ENCODE measurements at places on chromosomes 3 and 15.

GRCh38 chr3:48991851-48992545 lies 2.0 kb downstream of the P4HTM start:
- DNase-seq: no peak

DNA sequence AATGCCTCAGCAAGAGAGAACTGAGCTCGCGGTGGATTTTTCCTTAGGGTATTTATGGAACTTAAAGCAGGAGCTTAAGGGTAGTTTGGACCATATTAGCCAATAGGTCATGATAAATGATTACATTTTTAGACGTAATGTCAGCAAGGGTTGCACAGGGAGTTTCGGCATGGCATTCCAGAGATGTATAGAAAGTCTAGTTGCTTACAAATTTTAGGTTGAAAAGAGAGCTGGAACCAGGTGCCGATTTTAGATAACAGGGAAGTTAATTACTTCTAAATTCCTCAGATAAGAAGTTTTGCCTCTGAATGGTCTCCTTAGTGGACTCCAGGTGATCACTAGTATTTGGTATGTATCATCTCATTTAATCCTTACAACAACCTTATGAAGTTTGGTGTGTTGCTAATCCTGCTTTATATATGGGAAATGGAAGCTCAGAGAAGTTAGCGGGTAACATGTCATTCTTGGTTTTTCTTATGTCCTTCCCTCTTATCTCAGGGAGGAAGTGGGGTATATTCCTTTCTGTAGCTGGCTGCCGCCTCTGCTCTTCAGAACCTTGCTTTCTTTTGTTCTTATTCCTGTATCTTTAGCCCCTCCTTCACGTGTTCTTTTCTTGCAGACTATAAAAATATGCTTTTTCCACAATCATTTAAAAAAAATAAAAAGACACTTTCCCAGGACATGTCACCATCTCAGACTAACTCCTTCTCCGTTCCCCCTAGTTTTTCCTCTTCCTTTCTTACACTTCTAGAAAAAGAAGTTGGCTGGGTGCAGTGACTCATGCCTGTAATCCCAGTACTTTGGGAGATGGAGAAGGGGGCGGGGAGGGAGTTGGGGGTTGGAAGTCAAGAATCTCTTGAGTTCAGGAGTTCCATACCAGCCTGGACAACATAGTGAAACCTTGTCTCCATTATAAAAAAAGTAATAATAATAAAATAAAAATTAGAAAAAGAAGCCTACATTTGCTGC lies 25.7 kb downstream of the IQGAP1 start:
- no peak for DNase-seq

GRCh38 chr3:125403789-125404188 lies 28.7 kb upstream of the ZNF148 start:
- no peak for DNase-seq

DNA sequence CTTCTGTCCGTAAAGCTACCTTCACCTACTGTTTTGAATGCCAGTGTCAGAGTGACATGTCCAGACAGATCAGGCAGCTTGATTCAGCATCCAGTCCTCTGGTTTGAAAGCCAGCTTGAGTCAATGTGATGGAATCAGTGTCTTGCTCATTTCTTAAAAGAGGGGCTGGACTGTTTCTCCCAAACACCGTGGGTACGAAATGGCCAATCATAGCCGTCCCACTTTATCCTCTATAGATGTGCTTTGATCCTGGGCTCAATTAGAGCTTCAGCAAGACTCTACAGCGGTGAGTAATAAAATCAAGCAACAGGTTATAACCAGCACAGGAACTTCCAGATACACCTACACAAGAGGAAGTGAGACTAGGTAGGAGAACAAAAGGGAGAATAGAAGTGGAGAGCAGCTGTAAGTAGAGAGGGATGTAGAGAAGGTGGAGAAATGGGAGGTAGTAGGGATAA lies 17.0 kb upstream of the OR5K1 start:
- no peak for DNase-seq

DNA sequence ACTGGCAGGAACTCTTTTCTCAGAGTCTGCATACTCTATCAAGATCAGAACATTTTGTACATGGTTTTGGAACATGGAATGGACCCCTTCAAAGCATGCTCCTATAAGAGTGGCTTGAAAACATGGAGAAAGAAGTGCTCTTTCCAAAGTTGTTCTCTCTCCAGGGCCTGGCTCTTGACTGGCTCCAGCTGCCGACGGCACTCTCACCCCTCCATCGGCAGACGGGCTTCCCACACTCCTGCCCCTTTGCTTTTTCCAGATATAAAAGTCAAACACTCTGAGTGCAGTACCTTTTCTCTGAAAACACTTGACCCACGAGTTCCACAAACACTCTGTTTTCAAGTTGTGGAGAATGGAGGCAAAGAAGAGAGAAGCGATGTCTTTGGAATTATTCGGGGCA lies 72.5 kb upstream of the ONECUT1 start:
- DNase-seq: no peak

GRCh38 chr3:141370065-141370533 lies 1.8 kb downstream of the ZBTB38 start:
- DNase-seq: no peak

DNA sequence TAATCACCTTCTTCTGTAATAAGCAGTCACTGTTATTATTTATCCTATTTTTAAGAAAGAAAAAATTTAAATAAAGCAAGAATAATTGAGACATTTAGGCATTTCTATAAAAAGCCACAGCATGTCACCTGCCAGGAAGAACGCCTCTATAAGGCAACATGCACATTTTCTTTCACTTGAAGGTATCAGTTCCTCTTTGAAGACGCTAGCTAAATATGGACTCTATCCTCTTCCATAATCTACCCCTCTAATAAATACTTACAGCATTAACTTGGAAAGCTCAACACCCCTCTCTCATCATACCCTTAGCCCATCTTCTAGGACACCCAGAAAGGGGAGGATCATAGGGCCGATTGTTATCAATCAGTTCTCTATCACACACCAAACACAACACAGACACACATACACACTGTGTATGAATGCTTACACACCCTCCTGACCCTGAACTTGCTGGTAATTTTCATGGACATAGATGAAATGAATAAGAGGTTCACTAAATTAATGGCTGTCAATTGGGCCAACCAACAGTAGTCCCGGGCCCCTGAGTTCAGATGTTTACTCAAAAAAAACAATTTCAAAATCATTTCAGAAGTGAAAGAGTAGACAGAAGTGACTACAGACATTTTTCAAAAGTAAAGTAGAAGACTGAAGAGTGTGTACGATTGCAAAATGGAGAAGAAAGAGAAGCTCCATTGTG lies 102.5 kb downstream of the ZMAT3 start:
- no peak for DNase-seq

DNA sequence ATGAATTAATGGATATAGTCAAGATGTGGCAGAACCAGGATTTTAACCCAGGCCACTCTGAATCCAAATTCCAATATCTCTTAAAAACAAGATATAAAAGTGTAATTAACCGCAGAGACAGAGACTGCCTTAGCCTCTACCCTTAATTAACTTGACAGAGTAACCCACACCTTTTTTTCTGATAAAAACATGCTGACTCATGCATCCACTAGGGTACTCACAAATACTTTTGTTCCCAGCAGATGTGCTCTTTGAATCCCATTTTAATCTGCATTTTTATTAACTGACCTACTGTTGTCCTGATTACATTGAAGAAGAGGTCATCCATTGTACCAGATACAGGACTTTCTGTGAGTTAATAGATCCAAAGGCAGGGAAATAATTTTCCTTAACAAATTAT lies 278.3 kb downstream of the CHL1 start:
- DNase-seq: no peak

GRCh38 chr15:48688493-48688892 lies 43.0 kb upstream of the FBN1 start:
- DNase-seq: no peak

- DNase-seq: no peak
Observed at GRCh38 chr15:81386947-81387346, 12.9 kb upstream of the TMC3 start.

- DNase-seq: no peak
Observed at GRCh38 chr15:77825546-77825945, 192.8 kb upstream of the LINGO1 start.

DNA sequence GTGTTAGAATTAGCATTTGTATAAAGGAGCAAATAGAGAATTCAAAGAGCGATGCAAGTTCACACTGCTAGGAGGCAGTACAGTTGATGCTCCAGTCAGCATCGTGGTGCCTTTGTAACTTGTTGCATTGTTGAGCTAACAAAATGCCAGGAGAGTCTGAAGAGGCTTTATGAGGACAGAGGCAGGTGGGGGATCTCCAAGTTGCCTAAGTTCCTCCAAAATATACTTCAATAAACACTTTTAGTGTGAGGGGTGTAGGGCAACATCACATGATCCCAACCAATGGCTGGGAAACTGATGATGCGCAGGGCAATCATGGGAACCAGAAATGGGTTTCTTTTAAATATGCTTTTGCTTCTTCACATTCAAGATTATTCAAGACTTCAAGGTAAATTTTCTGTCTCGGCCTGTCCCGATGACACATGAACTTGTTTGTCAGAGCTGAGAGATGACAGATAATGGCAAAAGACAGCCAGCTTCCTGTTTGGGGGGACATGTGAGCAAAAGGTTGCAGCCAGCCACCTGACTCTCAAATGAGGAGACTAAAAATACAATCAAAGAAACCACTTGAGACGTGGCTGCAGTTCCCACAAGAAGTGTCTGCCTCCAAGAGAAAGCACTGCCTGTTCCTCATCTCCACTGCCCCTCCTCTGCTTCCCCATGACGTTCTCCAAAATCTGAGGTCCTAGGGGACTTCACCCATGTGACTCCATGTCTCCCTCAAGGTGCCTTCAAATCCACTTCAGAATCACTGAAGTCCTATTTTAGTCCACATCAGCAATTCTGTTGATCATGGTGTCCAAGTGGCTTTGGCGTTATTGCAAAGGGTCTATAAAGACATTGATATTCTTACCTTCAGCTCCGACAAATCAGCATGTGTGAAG lies 39.3 kb downstream of the KLHL6 start:
- DNase-seq: no peak

DNA sequence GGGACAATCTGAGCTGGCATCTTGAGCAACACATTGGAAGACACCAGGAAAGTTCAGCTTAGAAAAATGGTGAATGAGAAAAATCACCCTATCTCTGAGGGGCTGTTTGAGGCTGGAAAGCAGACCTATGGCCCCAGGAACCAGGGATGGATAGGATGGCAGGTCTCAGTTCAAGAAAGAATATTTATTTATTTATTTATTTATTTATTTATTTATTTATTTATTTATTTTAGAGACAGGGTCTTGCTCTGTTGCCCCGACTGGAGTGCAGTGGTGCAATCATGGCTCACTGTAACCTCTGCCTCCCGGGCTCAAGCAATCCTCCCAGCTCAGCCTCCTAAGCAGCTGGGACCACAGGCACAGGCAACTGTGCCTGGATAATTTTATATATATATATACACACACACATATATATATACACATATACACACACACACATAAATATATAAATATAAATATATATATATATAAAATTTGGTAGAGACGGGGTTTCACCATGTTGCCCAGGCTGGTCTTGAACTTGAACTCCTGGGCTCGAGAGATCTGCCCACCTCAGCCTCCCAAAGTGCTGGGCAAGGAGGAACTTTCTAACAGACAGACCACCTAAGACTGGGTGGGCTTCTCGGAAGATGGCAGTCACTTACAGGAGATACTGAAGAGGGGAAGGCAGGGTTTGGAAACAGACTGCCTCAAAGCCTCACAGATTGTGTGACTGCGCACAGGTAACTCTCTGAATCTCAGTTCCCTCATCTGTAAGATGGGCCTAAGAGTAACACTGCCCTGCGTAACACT lies 29.7 kb downstream of the CCDC13 start:
- DNase-seq: no peak

DNA sequence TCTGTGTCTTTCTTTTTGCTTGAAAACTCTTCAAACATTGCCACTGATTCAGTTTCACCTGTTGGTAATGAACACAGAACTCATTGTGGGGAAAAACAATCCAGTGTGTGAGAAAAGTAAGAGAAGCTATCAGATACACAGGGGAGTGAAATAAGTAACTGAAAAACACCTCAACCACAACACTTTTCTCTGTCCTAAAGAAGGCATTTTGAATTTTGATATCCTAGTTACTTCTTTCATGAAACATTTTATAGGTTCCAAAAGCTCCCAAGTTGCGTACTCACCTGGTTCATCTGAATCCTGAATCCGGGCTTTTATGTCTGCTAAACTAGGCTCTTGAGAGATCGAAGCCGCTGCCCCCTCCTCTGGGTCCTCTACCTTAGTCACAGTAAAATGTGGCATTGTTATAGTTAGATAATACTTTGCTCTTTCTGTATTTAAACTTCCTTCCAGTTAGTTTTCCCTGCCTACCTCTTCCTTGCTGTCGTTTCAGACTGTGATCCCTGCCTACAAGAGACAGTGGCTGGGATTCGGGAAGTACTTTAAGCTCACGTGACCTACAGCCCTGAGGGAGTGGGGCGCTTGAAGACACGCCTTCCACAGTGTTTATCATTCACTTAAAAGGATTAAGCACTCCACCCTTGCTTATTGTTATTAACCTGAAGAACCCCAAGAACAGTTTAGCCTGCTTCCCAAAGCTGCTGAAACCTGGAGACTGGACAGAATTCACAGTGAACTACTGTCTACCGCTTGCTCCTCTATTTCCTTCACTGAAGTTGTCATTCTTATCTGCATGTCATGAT lies 19.1 kb downstream of the SLC12A6 start:
- DNase-seq: no peak

- no peak for DNase-seq
Observed at GRCh38 chr3:16063603-16064002, 110.9 kb upstream of the GALNT15 start.

- DNase-seq: peak; percentile 69
Observed at GRCh38 chr3:143973259-143974021, 1.8 kb downstream of the DIPK2A start.

GRCh38 chr15:92719021-92719420 lies 63.4 kb upstream of the FAM174B start:
- no peak for DNase-seq

- DNase-seq: no peak
Observed at GRCh38 chr3:119548341-119548740, 11.1 kb downstream of the CD80 start.

GRCh38 chr3:9214185-9214584 lies 35.3 kb downstream of the SRGAP3 start:
- DNase-seq: no peak

DNA sequence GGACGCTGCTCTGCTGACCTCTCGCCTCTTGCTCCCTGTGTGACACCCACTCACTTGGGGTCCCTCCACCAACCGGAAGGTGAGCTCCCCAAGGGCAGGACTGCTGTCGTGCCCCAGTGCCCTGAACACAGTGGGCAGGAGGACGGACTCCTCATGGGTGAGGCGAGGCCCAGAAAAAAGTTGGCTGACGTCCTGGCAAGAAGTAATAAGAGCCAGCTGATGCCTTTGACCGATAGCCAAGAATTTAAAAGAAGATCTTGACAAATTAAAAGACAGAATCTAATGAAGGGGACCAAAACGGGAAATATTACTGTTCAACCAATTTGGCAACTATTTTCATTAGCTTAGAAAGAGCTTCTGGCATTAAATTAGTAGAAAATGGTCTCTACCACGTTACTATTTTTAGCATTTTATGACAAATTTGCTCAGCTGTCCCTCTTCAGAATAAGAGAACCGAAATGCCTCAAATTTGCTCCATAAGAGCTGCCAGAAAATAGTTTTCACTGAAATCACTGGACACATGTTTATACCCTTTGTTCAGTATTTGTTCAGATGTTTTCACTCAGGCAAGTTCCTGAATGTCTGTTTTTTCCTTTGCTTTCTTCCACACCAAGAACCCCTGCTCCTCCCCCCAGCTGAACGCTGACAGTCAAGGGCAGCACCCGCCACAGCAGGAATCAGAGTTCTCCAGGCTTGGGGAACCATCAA lies 60.5 kb downstream of the XXYLT1 start:
- DNase-seq: peak; percentile 67

GRCh38 chr3:11291808-11292207 lies 19.6 kb downstream of the ATG7 start:
- DNase-seq: no peak

Data from aorta (tissue), 5 donors.